ENCODE measurements at places on chromosomes 1 and 21.

- DNase-seq, result no peak
These were observed 68.8 kb upstream of the ARID1A start for GRCh38 chr1:26626994-26627393.

GRCh38 chr1:231600458-231600976 is 26.1 kb upstream of the DISC1 start:
- DNase-seq, result no peak

DNA sequence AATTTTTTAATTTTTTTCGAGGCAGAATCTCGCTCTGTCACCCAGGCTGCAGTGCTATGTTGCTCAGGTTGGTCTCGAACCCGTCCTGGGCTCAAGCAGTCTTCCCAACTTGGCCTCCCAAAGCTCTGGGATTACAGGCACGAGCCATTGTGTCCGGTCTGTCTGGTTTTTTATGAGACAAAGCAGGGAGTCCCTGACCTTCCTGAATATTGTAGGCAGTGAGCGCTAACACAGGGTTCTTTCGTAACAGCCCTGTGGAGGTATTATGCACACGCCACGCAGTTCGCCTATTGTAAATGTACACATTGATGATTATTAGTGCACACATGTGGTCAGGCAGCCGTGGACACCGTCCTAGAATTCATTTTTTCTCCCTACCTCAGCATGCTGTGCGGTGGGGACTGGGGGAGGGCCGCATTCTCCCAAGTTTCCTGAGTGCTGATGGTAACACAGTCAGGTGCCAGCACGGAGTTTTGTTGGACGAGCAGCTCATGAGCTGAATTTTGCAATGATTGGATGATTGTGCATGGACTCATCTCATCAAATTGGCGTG is 19.6 kb downstream of the SPSB1 start:
- no peak for DNase-seq

DNA sequence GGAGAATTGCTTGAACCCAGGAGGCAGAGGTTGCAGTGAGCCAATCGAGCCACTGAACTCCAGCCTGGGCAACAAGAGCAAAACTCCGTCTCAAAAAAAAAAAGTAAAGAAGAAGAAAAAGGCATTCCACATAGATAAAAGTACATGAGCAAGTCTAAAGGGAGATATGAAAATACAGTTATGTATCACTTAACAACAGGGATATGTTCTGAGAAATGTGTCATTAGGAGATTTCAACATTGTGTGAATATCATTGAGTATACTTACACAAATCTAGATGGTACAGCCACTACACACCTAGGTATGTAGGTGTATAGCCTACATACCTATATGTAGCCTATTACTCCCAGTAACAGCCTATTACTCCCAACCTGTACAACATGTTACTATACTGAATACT is 12.7 kb downstream of the ARNT start:
- DNase-seq, result no peak

GRCh38 chr1:31041529-31041928 is 24.0 kb downstream of the PUM1 start:
- DNase-seq, result no peak

DNA sequence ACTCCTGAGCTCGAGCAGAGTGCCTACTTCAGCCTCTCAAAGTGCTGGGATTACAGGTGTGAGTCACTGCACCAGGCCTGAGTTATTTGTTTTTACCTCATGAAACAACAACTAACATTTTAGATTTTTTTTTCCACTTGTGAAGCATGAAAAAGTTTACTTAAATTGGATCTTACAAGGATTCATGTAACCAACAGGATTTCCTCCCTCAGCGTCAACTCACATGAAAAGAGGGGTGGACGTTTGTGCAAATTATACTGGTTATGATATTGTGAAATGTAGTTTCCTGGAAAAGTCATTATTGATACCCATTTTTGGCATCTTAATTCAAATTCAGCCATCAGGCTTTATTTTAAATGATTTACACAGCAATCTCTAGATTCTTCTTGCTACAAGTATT is 6.5 kb downstream of the CNST start:
- no peak for DNase-seq

GRCh38 chr1:12177999-12178441 is 11.2 kb downstream of the TNFRSF1B start:
- DNase-seq, result peak; percentile 86

DNA sequence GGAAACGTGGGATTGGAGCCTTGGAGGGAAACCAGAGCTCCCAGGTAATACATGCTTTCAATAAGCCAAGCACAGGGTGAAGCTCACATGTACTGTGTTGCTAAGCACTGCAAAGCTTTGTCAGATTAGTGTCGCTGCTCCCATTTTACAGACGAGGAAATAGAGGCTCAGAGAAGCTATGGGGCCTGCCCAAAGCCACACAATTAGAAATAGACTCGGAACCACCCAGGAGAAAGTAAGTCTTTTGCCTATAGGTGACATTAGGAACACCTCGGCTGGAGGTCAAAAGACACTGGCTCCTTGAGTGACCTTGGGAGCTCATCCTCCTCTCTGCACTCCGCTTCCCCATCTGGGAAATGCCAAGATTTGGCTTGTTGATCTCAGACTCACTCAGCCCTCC is 175.6 kb upstream of the ZC3H12A start:
- no peak for DNase-seq

GRCh38 chr1:227945891-227946623 is 1.7 kb downstream of the WNT9A start:
- no peak for DNase-seq

- no peak for DNase-seq
These were observed 70.9 kb downstream of the TCP10L start for GRCh38 chr21:32514275-32515055.

GRCh38 chr1:12636098-12636950 is 7.6 kb upstream of the AADACL4 start:
- no peak for DNase-seq

- DNase-seq, result no peak
These were observed 248.9 kb upstream of the ADGRL4 start for GRCh38 chr1:79255421-79255820.

- DNase-seq, result no peak
These were observed 2.6 kb upstream of the SH3BGRL3 start for GRCh38 chr1:26277261-26277661.

GRCh38 chr1:228734881-228735801 is at the start of gene RHOU:
TSS of gene RHOU (plus strand) at chr1:228735479. CDS start at chr1:228735743, 264 bp downstream.
- DNase-seq, result peak; percentile 28

GRCh38 chr1:35646043-35646442 is 4.7 kb upstream of the PSMB2 start:
- DNase-seq, result no peak

GRCh38 chr1:244160455-244161235 is 109.6 kb downstream of the ZBTB18 start:
- no peak for DNase-seq

DNA sequence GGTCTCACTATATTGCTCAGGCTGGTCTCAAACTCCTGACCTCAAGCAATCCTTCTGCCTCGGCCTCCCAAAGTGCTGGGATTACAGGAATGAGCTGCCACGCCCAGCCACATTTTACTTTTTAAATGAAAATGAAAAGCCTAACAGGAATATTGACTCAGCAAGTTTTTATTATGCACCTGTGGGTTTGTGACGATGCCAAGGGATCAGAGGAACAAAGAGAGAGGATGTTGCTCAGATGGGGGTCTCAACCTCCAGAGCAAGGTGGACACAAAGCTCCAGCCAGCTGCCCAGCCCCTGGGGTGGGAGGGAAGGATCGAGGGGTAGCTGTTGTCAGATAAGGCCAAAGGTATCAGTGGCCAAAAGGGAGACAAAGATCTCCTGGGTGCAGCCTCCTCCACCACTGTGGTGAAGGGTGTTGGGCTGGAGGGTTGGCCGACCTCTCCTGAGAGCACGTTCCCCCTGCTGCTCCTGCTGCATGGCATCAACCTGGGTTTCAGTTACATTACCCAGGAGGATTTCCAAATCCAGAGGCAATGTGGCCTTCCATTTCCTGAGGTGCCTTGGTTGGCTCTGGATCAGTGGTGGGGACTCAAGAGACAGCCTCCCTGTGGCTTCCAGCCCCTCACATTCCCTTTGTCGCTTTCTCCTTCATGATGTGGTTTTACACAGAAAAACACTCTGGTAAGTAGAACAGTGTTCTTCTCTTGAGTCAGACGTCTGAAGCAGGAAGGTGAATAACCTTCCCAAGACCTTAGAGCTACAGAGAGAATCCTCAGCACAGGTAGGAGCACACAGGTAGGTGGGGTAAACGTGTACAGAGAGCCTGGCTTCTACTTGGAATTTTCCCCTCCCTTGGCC is 34.2 kb downstream of the ZNF496 start:
- no peak for DNase-seq

DNA sequence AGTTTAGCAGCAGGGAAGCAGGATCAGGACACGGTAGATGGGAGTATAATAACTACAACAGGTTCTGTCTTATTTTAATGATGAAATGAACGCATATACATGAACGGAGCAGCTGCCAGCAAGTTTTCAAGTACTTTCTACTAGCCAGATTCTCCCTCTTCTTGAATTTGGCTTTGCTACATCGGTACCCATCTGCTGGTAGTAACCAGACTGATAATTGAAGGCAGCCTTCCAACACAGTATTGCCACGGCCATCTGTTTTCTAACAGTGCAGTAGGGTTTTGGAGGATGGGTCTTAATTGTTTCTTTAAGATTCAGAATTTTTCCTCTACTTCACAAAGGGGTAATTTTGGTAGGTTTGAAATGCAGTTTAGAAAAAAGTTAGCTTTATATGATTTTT is 33.4 kb downstream of the CENPF start:
- no peak for DNase-seq

DNA sequence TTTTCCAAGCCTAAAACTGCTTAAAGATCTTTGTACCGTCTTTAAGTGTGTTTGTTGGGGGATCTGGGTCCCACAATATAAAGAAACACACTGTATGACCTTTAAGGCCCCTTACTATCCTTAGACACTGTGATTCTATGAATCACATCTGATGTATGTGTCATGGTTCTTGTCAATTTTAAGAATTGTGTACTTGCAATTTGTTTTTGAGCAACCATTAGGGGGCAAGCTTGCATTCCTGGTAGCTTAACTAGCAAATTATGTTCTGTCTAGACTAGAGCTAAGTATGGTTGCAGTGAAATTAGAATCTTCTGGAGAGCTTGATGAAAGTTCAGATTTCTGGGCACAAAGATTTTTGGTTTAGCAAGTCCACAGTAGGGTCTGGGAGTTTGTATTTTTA is 219.5 kb downstream of the TPR start:
- no peak for DNase-seq

GRCh38 chr1:224054611-224055010 is 59.3 kb upstream of the FBXO28 start:
- DNase-seq, result no peak

GRCh38 chr1:221444346-221444745 is 297.5 kb downstream of the DUSP10 start:
- DNase-seq, result no peak

DNA sequence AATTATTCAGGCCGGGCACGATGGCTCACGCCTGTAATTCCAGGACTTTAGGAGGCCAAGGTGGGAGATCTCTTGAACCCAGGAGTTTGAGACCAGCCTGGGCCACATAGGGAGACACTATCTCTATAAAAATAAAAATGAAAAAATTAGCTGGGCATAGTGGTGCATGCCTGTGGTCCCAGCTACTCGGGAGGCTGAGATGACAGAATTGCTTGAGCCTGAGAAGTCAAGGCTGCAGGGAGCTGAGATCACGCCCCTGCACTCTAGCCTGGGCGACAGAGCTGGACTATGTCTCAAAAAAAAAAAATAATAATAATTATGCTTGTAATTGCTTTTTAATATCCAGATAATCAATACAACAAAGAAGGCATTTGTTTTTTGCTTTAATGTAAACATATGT is 91.3 kb downstream of the RIPK4 start:
- no peak for DNase-seq

GRCh38 chr1:160541622-160542302 is 18.7 kb upstream of the SLAMF6 start:
- no peak for DNase-seq

DNA sequence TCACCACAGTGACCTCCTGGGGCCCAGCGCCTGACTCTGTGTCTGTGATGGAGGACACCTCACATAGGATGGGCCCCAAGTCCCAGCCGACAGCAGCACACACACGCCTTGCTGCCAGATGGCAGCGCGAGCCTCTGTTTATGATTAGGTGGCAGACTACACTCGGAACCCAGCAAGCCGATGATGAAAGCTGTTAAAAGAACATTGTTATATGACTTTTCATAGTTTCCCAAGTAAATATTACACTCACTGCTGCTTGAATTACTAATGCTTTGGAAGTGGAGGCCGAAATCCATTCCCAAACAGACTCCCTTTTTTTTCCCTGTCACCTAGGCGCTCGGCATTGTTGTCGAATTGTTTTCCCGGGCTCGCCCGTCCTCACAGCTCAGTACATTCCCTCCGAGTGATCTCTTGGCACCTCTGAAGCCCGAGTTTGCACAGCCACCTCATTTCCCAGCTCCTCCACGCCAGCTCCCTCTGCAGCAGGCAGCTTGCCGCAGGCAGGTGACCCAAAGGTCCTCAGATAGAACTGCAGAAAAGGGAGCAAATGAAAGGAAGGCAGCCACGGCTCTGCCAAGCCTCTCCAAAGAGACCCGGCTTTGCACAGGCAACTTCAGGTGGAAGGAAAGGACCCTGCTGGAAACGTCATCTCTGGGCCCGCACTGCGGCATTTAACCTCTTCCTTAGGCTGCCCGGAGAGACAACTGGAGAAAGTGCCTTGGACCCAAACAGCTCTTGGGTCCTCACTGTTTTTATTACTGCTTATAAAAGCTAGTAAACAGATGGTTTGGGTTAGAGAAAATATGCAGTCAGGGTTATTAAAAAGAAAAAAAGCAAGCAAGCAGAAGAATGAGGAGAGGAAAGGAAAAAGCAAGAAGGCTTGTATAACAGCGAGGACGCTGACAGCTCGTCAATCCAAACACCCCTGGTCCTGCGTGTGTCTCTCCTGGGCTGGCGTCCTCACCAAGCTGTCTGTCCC is 72.2 kb upstream of the SLC25A33 start:
- no peak for DNase-seq

DNA sequence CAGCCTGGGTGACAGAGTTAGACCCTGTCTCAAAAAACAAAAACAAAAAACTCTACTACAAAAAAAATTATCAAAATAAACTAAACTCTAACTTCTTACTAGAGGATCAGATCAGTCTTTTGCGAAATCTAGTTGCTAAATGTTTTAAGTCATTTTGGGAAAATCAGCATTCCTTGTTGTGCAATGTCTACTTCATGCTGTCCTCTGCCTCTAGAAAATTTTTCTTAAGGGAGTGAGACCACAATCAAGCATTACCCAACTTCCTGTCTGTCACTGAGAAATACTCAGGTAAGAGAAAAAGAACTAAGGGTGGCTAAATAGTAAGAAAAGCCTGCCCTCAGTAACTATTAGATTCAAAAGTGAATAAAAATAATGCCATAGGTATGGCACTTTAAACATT is 67.2 kb upstream of the FOXD3 start:
- no peak for DNase-seq

- peak; percentile 7 for DNase-seq
These were observed 21.8 kb downstream of the EXOC8 start for GRCh38 chr1:231315887-231316286.
